ENCODE measurements at places on chromosomes 2 and 18. TPM values are rescaled to one million over a fixed set of nuclear protein-coding genes. Genes with fewer than 3 reads are reported as not detected.

The TNFAIP6 gene
- total RNA-seq: 0.84 TPM

The IL18RAP gene
- total RNA-seq: not detected

The ALPP gene
- total RNA-seq: not detected

The TGFA gene
- total RNA-seq: 0.43 TPM

The CFAP65 gene
- total RNA-seq: not detected

The MBOAT2 gene
- 40.0 TPM for total RNA-seq

The C1GALT1C1L gene
- total RNA-seq: not detected

The AP1S3 gene
- total RNA-seq: 22.2 TPM

The CGREF1 gene
- 29.1 TPM for total RNA-seq

The PLGLB2 gene
- total RNA-seq: 7.0 TPM

The ARHGEF4 gene
- 0.89 TPM for total RNA-seq

The C2orf78 gene
- total RNA-seq: not detected

The VIT gene
- 7.9 TPM for total RNA-seq

The NEUROD1 gene
- not detected for total RNA-seq

The PCARE gene
- total RNA-seq: not detected

The LTBP1 gene
- total RNA-seq: 93.9 TPM

The NETO1 gene
- total RNA-seq: not detected

The VSNL1 gene
- total RNA-seq: 30.3 TPM

The STK36 gene
- total RNA-seq: 11.8 TPM

The HNMT gene
- not detected for total RNA-seq

The SEPTIN10 gene
- total RNA-seq: 46.9 TPM

The KCNG2 gene
- total RNA-seq: not detected

The ICOS gene
- total RNA-seq: not detected

The RAMP1 gene
- total RNA-seq: 192 TPM

The CYTIP gene
- not detected for total RNA-seq

The KIAA2012 gene
- total RNA-seq: not detected

The ANKRD53 gene
- not detected for total RNA-seq

The CPLX4 gene
- total RNA-seq: not detected

The CDKL4 gene
- 0.30 TPM for total RNA-seq
